ENCODE measurements at places on chromosomes 16 and 17. TPM values are rescaled to one million over a fixed set of nuclear protein-coding genes. Genes with fewer than 3 reads are reported as not detected.
A peak's percentile ranks its signal among the peaks of the same experiment; 100 is the strongest.

Gene STAT5A
- polyA plus RNA-seq = 5.5 TPM

Gene SLC52A1
- polyA plus RNA-seq = not detected

Gene TNFRSF17
- not detected for polyA plus RNA-seq

Gene TOM1L1
- polyA plus RNA-seq = 34.5 TPM

Gene POLR2A
- polyA plus RNA-seq = 6.8 TPM

Gene LITAFD
- not detected for polyA plus RNA-seq

Gene CTRL
- 0.14 TPM for polyA plus RNA-seq

Gene NTN1
- polyA plus RNA-seq = 0.15 TPM

DNA sequence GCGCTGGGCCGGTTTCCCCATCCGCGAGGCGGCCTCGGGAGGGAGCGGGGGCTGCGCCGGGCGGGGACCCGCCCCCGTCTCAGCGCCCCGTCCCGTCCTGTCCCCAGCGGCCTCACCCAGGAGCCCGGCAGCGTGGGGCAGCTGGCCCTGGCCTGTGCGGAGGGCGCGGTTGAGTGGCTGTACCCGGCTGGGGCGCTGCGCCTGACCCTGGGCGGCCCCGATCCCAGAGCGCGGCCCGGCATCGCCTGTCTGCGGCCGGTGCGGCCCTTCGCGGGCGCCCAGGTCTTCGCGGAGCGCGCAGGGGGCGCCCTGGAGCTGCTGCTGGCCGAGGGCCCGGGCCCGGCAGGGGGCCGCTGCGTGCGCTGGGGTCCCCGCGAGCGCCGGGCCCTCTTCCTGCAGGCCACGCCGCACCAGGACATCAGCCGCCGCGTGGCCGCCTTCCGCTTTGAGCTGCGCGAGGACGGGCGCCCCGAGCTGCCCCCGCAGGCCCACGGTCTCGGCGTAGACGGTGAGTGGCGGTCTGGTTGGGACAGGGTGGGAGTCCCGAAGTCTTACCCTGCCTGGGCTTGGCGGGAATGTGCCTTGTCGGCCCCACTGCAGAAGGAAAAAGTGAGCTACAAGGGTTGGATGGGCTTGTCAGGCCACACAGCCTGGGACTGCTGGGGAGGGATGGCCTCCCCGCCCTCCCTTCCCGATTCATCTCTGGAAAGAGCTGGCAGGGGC, 720 bp downstream of the METRN start:
- DNase-seq = peak; percentile 31

GRCh38 chr17:77750427-77751043, 208.0 kb upstream of the TNRC6C start:
- no peak for DNase-seq

- no peak for DNase-seq
These were observed 159.5 kb downstream of the SHISA9 start for GRCh38 chr16:13060932-13061331.

GRCh38 chr17:8320990-8321389, 10.9 kb downstream of the ARHGEF15 start:
- DNase-seq = no peak

GRCh38 chr16:85353839-85354685, 241.8 kb upstream of the CIBAR2 start:
- DNase-seq = no peak

- no peak for DNase-seq
These were observed 243.5 kb downstream of the STX8 start for GRCh38 chr17:9332132-9332494.

DNA sequence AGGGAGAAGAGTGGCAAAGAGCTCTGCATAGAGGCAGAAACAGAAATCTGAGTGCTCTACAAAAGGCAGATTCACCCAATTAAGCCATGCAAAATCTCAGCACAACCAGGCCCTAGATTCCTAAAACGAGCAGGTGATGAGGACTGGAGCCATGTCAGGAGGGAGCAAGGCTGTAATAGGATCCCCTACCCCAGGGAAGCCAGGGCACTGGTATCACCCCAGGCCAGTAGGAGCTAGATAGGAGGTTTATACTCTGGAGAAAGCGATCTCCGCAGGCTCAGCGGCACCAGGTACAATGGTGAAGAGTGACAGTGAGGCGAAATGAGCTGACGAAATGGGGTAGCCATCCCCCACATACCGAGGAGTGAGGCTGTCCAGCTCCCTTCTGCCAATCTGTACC, 171.5 kb downstream of the PARN start:
- DNase-seq = no peak

DNA sequence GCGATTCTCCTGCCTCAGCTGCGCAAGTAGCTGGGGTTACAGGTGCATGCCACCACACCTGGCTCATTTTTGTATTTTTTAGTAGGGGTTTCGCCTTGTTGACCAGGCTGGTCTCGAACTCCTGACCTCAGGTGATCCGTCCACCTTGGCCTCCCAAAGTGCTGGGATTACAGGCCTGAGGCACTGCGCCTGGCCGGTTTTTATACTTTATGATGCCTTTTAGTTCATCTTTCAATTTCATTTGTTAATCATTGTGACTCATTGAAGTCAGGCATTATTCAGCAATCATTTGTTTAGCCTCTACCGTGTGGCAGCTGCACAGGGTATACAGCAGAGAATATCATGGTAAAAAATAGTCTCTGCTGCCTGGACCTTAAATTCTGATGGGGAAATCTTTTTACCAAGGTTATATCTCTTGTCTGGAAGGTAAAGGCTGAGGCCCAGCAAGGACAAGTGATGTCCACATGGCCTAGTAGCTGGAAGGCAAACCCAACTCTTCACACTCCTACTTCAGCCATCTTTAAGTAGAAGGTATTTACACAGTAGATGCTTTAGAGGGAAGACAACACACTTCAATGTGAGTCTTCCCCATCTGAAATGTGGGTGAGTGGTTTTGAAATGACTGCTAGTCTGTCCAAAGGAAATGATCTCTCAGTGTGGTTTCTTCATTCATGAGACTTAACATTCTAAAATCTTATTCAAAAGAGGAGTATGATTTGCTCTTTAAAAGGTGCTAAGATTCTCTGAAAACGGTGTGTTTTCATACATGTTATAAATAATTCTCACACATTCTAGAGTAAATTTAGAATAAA, 2.4 kb downstream of the PRPSAP2 start:
- DNase-seq = peak; percentile 26

- DNase-seq = peak; percentile 35
These were observed 29.9 kb upstream of the PRM1 start for GRCh38 chr16:11310997-11311561.

DNA sequence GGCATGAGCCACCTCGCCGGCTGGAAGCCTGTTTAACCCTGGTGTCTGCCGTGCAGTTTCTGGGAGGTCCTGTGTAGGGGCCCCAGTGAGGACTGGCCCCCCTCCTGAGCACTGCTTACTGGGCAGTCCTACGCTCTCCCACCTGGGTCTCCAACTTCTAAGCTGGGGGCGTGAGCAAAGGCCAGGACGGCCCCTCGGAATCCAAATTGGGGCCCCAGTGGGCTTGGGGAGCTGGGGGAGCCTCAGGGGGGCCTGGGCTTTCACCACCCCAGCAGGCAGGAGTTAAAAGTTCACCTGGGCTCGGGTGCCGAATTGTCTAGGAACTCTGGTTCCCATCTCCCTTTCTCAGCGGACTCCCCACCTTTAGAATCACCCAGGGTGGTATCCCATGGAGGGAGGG, 7.2 kb upstream of the SLC38A10 start:
- DNase-seq = no peak

DNA sequence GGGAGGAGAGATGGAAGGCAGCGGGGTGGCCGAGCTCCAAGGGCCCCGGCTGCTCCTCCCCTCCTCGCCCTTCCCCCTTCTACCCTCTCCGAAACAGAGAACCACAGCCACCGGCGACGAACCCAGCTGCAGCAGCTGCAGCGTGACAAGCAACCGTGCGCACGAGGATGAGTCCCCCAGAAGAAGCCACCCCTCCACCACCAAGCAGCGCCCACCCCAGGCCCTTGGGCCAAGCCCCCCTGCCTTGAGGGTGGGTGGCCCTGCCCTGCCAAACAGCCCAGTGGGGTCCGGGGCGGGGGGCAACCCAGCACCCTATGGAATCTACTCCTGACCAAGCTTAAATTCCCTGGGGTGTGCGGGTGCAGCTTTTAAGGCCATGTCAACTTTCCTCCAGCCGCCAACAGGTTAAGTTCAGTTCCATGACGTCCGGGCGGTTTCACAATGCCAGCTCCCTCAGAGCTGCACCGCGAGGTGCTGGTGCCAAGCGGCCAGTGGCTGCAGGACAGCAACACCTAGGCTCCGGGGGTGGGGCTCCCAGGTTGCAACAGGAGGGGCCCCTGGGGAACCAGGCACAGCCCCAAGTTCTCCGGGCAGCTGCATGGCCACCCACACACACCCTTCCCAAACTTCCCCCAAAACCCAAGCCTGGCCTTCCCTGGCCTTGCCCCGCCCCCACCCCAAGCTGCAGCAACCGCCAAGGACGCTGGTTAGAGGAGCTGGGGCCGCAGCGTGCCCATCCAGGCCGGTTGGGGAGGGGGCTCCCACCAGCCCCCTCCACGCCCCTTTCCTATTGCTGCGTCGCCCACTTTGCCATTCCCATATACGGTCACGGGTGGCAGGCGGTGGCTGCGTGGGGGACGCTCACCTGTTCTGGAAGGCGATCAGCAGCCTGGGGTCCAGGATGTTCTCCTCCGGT, 2.0 kb downstream of the CBX4 start:
- peak; percentile 69 for DNase-seq

DNA sequence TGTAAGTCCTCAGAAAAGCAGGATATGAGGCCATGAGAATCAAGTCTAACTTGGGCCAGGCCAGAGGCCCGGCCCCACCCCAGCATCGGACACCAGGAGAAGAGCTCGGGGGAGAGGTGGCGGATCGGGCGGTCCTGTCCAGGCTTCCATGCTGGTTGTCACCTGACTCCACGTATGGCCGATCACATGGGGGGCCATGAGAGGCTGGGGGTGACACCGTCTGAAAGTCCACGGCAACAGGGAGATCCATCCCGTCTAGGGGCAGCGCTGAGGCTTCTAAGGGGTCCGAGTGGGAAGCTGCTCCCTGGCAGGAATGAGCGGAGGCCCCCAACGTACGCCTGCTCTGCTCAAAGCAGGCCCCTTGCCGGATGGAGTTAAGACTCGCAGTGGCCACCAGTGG, 25.8 kb downstream of the ENGASE start:
- no peak for DNase-seq

GRCh38 chr16:55832773-55833691, at the start of gene CES1:
Gene CES1 (minus strand): TSS chr16:55833096. CDS start chr16:55833055, 41 bp downstream.
- peak; percentile 17 for DNase-seq

DNA sequence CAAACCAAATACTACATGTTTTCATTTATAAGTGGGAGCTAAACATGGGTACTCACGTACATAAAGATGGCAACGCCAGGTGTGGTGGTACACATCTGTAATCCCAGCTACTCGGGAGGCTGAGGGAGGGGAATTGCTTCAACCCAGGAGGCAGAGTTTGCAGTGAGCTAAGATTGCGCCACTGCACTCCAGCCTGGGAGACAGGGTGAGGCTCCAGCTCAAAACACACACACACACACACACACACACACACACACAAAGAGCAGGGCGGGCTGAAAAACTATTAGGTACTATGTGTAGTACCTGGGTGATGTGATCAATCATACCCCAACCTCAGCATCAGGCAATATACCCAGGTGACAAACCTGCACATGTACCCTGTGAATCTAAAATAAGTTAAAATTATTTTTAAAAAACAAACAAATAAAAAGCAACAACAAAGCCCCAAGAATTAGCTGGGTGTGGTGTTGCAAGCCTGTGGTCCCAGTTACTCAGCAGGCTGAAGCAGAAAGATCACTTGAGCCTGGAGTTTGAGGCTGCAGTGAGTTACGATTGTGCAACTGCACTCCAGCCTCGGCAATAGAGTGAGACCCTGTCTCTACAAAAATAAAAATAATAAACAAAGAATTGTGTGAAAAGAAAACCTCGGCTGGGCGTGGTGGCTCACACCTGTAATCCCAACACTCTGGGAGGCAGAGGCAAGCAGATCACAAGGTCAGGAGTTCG, 11.9 kb upstream of the FAAP100 start:
- DNase-seq = peak; percentile 59

DNA sequence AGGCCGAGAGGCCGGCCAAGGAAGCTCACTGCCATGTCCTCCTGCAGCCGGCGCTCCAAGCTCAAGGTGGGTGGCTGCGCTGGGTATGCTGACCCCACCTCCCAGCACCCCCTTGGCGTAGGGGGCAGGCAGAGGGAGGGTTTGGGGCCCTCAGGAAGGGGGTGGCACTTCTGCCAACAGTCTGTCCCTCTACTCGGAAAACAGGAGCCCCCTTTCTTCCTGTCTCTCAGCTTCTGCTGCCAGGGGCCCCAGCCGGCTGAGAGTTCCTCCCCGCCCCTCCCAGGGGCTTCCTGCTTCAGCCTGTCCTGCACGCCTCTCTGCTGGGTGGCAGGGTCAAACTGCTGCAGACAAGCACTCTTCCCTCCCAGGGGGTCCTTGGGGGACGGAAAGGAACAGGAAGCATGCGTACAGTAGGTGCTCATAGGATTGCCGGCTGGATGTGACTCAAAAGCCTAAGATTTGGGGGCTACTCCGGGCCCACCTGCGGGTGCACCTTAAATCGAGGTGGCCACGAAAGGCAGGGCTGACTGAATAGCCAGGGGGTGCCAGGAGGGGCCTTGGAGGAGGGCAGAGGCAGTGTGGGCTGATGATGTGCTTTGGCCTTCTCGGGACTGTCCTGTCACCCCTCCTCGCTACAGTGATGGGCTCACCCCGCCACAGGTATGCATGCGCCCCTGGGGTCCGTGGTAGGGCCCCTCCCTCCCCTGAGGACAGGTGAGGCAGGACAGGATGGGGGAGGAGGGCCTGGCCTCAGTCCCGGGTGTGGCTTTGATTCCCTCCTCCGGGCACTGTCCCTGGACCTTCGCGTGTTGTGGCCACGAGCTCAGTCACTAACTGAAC, 4.0 kb downstream of the CBX2 start:
- DNase-seq = no peak

DNA sequence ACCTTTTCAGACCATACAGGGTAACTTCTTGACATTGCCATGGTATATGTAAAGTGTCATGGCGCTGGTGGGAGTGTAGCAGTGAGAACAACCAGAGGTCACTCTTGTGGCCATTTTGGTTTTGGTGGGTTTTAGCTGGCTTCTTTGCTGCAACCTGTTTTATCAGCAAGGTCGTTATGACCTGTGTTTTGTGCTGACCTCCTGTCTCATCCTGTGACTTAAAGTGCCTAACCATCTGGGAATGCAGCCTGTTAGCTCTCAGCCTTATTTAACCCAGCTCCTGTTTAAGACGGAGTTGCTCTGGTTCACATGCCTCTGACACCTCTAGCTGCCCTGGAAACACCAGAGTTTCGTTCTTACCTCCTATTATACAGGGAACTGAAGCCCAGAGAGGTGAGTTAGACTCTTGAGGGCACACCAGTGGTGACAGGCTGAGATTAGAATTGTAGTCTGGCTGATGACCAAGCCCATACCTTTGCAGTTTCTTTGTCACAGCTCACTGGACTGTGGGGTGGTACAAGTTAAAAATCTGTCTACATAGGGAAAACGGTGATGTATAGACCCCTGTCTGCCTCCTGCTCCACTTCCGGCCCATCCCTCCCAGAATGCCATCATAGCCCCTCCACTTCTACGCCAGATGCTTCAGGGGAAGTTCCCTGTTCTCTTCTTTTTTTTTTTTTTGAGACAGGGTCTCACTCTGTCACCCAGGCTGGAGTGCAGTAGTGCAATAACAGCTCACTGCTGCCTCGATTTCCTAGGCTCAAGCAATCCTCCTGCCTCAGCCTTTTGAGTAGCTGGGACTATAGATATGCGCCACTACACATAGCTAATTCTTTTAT, 21.0 kb downstream of the KSR1 start:
- DNase-seq = no peak
